ENCODE measurements at places on chromosomes 16 and 17.

DNA sequence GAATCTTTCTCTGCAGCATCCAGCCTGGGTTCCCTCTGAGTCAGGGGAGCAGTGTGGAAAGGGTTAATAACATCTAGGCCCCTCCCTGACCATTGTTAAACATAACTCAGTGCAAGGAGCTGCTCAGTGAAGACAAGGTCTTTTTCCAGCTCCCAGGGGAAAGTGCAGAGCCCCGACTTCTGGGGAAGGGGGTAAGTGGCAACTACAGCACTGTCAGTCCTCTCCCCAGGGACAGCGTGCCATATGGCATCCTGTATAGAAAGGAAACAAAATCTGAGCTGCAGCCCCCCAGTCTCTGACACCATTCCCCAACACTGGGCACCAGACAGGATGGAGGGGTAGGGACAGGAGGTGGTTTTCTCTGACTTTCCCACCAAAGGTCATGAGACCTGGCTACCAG is 7.8 kb downstream of the MRPL27 start:
- no peak for DNase-seq

GRCh38 chr16:74936902-74937560 is 47.9 kb downstream of the WDR59 start:
- no peak for DNase-seq

- DNase-seq, result no peak
Observed at GRCh38 chr16:55062442-55062841, 131.8 kb downstream of the IRX5 start.

DNA sequence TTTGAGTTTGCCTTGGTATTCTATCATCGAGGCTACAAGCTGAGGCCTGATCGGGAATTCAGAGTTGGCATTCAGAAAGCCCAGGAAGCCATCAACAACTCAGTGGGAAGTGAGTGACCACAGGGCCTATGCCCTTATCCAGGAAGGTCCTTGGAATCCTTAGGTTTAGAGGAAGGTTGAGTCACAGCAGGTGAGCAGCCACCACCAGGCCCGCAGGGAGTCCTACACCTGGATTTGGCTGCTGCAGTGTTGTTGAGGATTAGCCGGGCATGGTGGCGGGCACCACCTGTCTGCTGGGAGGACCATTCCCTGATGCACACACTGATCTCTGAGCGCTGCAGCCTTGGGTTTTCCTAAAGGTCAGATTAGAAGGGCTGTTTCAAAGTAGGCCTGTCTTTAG is 5.2 kb downstream of the ODAD4 start:
- no peak for DNase-seq

GRCh38 chr17:60971515-60972369 is 294.1 kb downstream of the BCAS3 start:
- DNase-seq, result no peak

DNA sequence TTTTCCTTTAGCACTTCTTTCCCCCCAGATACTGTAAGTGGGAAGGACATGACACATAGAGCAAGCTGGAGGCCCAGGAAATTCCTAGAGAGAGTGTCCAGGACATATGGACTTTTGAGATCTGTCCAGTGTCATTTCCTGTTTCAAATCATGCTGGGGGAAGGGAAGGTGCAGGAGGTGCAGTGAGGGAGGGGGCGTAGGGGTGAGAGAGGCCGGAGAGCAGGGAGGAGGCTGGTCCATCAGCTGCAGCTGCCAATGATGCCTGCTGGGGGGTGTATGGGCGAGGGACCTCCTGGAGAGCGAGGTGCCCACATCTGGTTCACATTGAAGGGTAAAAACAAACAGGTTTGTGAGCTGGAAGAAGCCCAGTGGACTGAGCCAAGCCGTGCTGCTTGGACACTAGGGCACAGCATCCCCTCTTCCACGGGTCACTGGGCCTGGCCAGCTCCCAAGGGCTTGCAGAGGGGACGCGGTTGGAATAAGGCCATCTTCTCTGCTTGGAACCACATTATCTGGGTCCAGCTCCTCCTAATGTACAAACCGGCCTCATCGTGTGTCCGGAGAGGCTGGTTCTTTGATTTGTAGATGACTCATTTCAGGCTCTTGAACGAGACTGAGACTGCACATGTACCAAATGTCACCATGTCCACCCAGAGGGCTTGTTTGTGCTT is 70.4 kb upstream of the SMURF2 start:
- peak; percentile 71 for DNase-seq

- peak; percentile 81 for DNase-seq
Observed at GRCh38 chr16:30874821-30875717, 18.8 kb downstream of the BCL7C start.
